Stimulated activated CD8-positive, alpha-beta memory T cell treated with anti-CD3 and anti-CD28 coated beads, Interleukin-2, amount 100 ng/mL, for 48 hours (primary cell): ENCODE measurements at places on chromosomes 7 and 10.

- DNase-seq: no peak
These were observed 96.9 kb upstream of the FGFR2 start for GRCh38 chr10:121694966-121695643.

DNA sequence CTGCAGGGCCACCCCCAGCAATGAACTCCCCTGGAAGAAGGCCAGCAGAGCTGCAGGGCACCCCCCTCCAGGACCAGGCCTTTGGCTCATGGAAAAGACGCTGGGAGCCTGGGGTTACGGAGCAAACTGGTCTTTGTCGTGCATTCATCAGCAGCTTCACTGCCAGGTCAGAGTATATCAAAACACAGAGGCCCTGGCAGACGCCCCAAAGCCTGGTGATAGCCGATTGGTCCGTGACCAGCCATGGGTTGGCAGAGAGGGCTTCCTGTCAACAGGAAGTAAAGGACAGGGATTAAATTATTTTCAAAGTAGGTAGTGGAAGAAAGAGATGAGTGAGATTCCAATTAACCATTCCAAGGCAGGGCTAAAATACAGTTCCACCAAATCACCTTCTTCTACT, 9.0 kb downstream of the PRKAG2 start:
- DNase-seq: no peak

GRCh38 chr7:106772655-106773108, 92.4 kb upstream of the PIK3CG start:
- DNase-seq: no peak

- no peak for DNase-seq
These were observed 28.2 kb upstream of the ASAH2 start for GRCh38 chr10:50279489-50279888.

GRCh38 chr10:132062641-132063390, 2.9 kb upstream of the JAKMIP3 start:
- DNase-seq: no peak
